ENCODE measurements at places on chromosomes 6 and 20.

GRCh38 chr6:54053881-54054391 is 57.3 kb upstream of the MLIP start:
- DNase-seq, result no peak

GRCh38 chr6:154479771-154480639 is 30.5 kb downstream of the CNKSR3 start:
- no peak for DNase-seq

- no peak for DNase-seq
Measured at GRCh38 chr6:139801571-139802321, 427.3 kb upstream of the CITED2 start.

DNA sequence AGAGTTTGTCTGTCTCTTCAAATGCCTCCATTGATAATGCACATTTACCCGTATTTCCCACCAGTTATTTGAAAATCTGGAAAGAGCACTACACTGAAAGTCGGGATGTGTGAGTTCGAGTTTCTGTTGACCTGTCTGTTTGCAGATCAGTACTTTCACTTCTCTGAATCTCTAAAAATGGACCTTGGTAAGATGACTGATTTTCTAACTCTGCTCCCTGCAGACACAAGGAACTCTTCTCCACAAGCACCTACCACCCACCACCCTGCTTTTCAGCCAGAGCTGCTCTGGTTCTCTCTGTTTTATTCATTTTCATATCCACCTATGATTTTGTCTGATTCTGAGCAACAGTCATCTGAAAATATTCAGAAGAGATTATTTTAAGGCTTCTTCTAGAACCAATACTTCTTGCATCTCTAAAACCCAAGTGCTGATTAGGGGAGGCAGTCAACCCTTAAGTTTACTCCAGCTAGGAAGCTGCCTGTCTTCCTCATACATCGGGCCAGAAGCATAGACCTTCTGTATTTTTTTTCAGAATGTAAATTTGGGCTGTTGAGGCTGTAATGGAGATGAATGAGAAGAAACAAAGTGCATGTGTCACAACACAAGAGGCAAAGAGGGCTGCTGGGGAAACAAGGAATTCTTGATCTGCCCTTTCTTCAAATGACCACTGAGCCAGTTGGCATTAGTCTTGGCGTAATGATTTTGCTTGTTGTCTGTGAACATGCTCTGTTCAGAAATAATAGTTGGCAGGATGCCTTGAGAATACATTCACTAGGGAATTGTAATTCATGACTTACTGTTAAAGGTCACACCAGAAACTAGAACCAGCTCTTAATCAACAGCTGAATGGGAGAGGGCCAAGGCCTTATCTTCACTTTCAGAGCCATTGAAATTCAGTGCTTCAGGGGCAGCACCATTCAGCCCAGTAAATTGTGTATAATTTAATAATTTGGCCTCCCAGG is 85.4 kb upstream of the MYLIP start:
- DNase-seq, result no peak

DNA sequence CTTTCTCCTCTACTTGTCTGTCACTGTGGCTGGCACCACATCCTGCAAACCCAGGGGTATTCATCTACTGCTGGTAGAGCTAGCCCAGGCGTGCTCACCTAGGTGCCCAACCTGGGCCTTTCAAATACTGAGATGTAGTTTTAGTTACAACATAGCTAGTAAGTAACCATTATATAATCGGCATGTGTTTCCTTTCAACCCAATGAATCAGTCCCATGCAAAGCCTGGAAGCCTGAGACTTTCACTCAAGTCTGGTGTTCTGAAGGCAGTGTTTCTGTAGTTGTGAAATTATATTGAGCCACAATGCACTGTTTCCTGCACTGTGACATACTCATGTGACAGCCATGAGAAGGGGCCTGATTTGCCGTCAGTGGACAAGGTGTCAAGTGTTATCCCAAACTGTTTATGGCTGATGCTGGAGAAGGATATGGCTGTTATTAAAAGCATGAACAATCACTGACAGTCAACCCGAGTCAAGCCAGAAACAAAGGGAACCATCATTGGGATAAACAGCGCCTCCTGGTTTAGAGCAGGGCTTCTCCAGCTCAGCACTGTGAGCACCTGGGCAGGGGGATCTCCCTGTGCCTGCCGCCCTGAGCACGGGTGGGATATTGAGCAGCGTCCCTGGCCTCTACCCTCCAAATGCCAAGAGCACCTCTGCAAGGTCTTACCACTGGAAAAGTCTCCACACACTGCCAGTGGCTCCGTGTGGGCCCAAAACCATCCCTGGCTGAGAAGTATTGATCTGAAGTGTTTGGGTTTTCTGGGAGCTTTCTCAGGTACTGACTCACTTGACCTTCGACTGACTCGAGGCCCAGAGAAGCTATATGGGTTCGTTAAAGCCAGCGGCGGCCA is 1.6 kb downstream of the PSMA7 start:
- DNase-seq, result no peak

DNA sequence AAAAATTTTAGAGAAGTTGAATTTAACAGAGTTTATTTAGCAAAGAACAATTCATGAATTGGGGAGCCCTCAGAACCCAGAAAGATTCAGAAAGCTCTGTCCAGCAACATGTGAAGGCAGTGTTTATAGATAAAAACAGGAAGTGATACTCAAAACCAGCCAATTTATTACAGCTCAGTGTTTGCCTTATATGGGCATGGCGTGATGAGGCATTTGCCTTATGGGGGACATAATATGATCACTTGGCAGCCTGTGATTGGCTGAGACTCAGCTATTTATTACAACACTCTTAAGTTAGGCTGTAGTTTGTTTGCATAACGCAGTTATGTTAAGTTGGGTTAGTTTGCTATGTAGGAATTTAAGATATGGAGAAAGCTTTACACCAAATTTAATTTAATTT is 11.5 kb downstream of the HLA-DPA1 start:
- no peak for DNase-seq

- no peak for DNase-seq
Measured at GRCh38 chr6:23246896-23247295, 677.5 kb downstream of the HDGFL1 start.

DNA sequence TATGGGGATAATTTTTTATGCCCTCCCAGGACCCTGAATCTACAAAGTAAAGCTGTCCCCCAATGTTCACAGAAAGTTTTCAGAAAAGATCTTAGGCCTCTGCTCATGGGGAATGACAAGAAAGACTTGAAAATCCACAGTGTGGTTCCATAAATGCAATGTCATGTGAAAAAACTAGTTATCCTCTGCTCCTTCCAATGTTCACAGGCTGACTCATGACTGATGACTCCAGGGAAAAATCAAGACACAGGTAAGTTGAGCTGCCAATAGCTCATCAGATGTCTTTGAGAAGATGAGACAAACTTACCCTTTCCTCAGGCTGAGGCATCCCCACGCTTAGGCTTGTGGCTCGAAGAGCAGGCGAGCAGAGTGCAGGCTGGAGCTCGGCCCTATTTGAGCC is 14.8 kb upstream of the BCLAF1 start:
- no peak for DNase-seq

GRCh38 chr6:21971541-21971940 is 325.3 kb downstream of the PRL start:
- DNase-seq, result no peak

DNA sequence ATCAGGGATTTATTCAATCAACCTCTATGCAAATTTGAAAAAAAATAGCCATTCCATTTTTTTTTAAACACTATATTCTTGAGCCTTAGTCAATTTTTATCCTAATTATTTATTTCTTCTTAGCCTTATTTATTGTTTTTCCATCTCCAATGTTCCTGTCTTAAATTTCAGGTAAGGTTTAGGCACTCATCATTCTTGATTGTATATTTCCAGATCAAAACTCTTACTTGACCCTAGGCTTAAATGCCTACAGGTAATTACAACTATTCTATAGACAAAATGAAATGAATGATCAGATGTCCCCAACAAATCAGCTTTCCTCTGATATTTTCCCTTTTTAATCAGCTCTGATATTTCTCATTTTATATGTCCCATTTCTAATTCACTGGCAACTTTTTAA is 402.6 kb upstream of the EPHA7 start:
- DNase-seq, result no peak

DNA sequence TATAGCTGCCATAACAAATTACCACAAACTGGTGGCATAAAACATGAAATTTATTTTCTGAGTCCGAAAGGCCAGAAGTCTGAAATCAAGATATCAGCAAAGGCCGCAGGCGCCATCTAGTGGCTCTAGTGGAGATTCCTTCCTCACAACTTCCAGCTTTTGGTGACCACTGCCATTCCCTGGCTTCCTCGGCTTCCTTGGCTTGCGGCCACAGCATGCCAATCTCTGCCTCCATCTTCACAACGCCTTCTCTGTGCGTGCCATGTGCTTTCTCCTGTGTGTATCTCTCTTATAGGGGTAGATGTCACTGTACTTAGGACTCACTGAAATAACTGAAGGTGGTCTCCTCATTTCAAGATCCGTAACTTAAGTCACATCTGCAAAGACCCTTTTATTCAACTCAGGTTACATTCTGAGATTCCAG is 5.4 kb upstream of the PLAGL1 start:
- DNase-seq, result peak; percentile 60

GRCh38 chr6:1388630-1389368 is 577 bp upstream of the FOXF2 start:
- DNase-seq, result no peak

GRCh38 chr6:136763716-136764516 is 28.4 kb downstream of the MAP3K5 start:
- no peak for DNase-seq

- DNase-seq, result no peak
Measured at GRCh38 chr6:144317736-144318135, 32.6 kb downstream of the UTRN start.

- DNase-seq, result no peak
Measured at GRCh38 chr6:104957301-104958177, 632 bp downstream of the LIN28B start.

DNA sequence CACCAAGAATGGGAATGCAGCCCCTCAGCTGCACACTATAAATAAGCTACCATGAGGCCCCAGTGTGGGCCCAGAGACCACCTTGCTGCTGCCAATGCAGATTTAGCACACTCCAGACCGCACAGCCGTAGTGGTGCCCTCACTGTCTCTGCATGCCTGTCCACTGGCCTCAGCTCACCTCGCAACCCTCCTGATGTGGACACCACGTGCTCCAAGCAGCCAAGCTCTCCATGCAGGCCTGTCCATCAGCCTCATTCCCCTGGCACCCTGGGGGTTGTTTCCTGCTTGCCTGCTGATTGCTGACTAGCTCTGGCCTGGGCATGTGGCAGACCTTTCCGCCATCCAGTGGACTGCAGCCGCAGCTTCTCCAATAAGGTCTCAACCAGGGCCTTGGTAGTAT is 36.2 kb downstream of the ZBTB9 start:
- DNase-seq, result no peak

- no peak for DNase-seq
Measured at GRCh38 chr6:139240161-139241010, 51.4 kb downstream of the TXLNB start.

DNA sequence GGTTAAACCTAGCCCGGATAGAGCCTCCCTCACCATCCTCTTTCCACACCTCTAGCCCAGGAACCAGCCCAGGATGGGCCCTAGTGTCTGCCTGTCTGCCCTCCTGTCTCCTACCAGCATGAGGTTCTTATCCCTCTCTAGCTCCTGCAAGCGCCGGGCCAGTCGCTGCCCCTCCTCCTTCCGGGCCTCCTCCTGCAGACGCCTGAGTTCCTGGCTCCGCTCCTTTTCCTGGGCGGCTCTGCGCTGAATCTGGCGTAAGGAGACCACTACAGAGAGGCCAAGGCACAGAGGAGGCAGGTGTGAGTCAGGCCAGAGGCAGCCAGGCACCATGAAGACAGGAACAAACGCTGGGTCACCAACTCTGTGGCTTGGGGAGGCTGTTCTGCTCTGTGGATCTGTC is 4.3 kb upstream of the PSORS1C2 start:
- DNase-seq, result no peak

DNA sequence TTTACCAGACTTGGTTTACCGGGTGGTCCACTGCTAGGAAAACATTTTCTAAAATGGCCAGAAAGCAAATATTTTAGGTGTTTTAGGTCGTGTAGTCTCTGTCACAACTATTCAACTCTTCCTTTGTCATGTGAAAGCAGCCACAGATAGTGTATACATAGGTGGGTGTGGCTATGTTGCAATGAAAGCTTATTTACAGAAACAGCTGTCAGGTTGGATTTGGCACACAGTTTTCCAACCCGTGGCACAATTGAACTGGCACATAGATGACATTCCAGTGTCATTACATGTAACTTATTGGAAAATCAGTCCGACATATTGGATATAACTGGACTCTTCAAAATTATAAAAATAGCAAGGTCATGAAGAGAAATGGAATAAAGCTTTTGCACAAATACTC is 68.9 kb upstream of the KCNQ5 start:
- DNase-seq, result no peak

DNA sequence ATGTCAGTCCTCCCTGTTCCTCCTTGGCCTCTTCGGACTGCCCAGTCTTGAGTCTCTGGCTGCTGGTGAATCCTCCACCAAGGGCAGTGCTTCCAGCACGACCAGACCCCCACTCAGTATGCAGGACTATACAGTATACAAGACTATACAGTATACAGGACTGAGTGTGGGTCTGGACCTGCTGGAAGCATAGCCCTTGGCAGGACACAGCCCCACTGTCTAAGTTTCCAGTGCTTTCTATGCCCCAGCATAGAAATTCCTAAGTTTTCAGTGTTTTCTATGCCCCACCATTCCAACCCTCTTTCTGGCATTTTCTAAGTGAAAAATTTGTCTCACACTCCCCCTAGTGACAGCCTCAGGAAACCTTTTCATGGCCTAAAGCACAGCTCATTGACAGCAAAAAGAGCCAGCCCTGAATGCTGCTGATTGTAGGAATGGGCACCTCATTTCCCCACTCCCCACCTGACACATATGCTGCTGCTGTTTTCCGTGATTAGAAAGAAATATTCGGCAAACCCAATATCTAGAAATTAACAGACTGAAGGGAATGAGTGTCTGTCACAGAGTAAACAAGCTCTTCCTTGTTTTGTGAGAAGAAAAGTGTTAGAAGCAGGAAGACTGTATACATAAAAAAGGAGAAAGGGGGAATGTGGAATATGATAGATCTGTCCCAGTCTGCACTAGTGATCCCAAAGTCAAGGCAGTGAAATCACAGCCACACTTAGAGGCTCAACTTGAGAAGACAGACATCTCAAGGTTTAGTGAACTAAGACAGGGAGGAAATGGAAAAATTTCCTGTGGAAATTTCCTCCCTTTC is 206.9 kb downstream of the IBTK start:
- DNase-seq, result no peak

DNA sequence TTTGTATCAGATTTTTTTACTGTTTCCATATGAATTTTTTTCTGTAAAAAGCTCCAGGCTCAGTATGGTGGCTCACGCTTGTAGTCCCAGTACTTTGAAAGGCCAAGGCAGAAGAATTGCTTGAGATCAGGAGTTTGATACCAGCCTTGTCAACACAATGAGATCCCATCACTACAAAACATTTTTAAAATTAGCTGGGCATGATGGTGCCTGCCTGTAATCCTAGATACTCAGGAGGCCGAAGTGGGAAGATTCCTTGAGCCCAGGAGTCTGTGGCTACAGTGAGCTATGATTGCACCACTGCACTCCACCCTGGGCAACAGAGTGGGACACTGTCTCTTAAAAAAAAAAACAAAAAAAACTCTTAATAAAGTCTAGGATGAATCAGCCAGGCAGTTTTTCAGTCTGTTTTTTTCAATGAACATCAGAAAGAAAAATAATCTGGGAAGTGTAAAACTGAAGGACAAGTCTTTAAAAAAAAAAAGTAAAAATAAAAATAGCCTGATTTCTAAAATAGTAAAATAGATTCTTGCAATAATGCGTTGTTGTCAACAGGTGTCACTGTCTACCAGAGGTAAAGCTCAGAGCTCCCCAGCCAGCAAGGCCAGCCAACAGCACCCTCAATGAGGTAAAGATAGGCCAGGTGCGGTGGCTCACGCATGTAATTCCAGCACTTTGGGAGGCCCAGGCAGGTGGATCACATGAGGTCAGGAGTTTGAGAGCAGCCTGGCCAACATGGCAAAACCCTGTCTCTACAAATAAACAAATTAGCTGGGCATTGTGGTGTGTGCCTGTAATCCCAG is 9.3 kb upstream of the ATG5 start:
- DNase-seq, result peak; percentile 33
